ENCODE measurements at places on chromosomes 2 and 18. TPM values are rescaled to one million over a fixed set of nuclear protein-coding genes. Genes with fewer than 3 reads are reported as not detected.

C2orf15 gene
- total RNA-seq: 11.3 TPM

LCT gene
- 1.5 TPM for total RNA-seq

TUBA3E gene
- 0.57 TPM for total RNA-seq

CD207 gene
- total RNA-seq: 0.16 TPM

TCF4 gene
- total RNA-seq: 103 TPM

TUBB8B gene
- total RNA-seq: 0.91 TPM

STON1 gene
- total RNA-seq: 1.8 TPM

PROM2 gene
- total RNA-seq: 0.82 TPM

PDCD1 gene
- total RNA-seq: not detected

FAM117B gene
- 9.8 TPM for total RNA-seq

DSG4 gene
- not detected for total RNA-seq

CDK15 gene
- total RNA-seq: not detected

UCN gene
- 0.86 TPM for total RNA-seq
